ENCODE measurements at places on chromosomes 12 and 14.

GRCh38 chr12:46959502-46959901 lies 119.9 kb upstream of the PCED1B start:
- no peaks in the 10 kb centered on the region for H3K27me3 ChIP-seq
- H3K27ac ChIP-seq, result no peak overlapping the region
- no peak for DNase-seq
- no peaks in the 10 kb centered on the region for H3K36me3 ChIP-seq
- H3K4me1 ChIP-seq, result peaks cover 4% of the 10 kb centered on the region
- H3K4me3 ChIP-seq, result no peak overlapping the region

GRCh38 chr12:77667101-77667500 lies 163.6 kb upstream of the NAV3 start:
- H3K27ac ChIP-seq, result no peak overlapping the region
- no peaks in the 10 kb centered on the region for H3K36me3 ChIP-seq
- H3K4me1 ChIP-seq, result no peaks in the 10 kb centered on the region
- DNase-seq, result no peak

GRCh38 chr12:19841451-19841850 lies 402.2 kb downstream of the AEBP2 start:
- H3K27ac ChIP-seq, result no peak overlapping the region
- no peak for DNase-seq
- H3K4me3 ChIP-seq, result no peak overlapping the region
- no peaks in the 10 kb centered on the region for H3K27me3 ChIP-seq
- no peaks in the 10 kb centered on the region for H3K36me3 ChIP-seq
- H3K4me1 ChIP-seq, result peaks cover 11% of the 10 kb centered on the region

- no peaks in the 10 kb centered on the region for H3K27me3 ChIP-seq
- DNase-seq, result no peak
- H3K36me3 ChIP-seq, result no peaks in the 10 kb centered on the region
Measured at GRCh38 chr12:14264316-14264715, 101.2 kb upstream of the ATF7IP start.

- H3K4me1 ChIP-seq, result no peaks in the 10 kb centered on the region
- DNase-seq, result no peak
- no peak overlapping the region for H3K27ac ChIP-seq
- no peak overlapping the region for H3K4me3 ChIP-seq
- no peaks in the 10 kb centered on the region for H3K27me3 ChIP-seq
Measured at GRCh38 chr12:2311020-2311778, 258.4 kb downstream of the CACNA1C start.

DNA sequence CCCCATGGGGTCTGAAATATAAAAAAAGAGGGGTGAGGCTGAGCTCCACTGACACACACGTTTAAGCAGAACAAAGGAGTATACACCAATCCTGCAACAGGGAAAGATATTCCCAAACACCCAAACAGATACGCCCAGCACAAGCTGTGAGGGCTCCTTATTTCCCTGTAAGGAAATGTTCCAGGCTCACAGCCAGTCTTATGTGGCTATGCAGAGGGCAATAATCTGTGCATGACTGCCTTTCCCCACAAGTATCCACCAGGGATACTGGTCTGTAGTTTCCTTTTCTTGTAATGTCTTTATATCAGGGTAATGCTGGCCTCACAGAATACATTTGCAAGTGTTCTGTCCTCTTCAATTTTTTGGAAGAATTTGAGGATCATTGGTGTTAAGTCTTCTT lies 141.7 kb upstream of the DAAM1 start:
- H3K27ac ChIP-seq, result no peak overlapping the region
- H3K27me3 ChIP-seq, result no peaks in the 10 kb centered on the region
- no peaks in the 10 kb centered on the region for H3K4me1 ChIP-seq
- DNase-seq, result no peak
- H3K4me3 ChIP-seq, result no peak overlapping the region

GRCh38 chr14:65560340-65561027 lies 148.0 kb downstream of the FUT8 start:
- H3K4me1 ChIP-seq, result no peaks in the 10 kb centered on the region
- no peak overlapping the region for H3K27ac ChIP-seq
- no peak overlapping the region for H3K4me3 ChIP-seq

GRCh38 chr12:104694711-104695110 lies 238.0 kb downstream of the CHST11 start:
- no peaks in the 10 kb centered on the region for H3K36me3 ChIP-seq
- no peak overlapping the region for H3K4me3 ChIP-seq
- H3K4me1 ChIP-seq, result no peaks in the 10 kb centered on the region
- DNase-seq, result no peak
- H3K27ac ChIP-seq, result no peak overlapping the region

- H3K36me3 ChIP-seq, result no peaks in the 10 kb centered on the region
- DNase-seq, result no peak
- no peak overlapping the region for H3K4me3 ChIP-seq
- peaks cover 1% of the 10 kb centered on the region for H3K27me3 ChIP-seq
Measured at GRCh38 chr14:105933238-105933637, 406.9 kb downstream of the TMEM121 start.

GRCh38 chr14:35352274-35353233 lies 52.0 kb downstream of the NFKBIA start:
- H3K4me1 ChIP-seq, result peaks cover 2% of the 10 kb centered on the region
- no peaks in the 10 kb centered on the region for H3K27me3 ChIP-seq
- no peak overlapping the region for H3K4me3 ChIP-seq
- H3K27ac ChIP-seq, result no peak overlapping the region
- no peak for DNase-seq

DNA sequence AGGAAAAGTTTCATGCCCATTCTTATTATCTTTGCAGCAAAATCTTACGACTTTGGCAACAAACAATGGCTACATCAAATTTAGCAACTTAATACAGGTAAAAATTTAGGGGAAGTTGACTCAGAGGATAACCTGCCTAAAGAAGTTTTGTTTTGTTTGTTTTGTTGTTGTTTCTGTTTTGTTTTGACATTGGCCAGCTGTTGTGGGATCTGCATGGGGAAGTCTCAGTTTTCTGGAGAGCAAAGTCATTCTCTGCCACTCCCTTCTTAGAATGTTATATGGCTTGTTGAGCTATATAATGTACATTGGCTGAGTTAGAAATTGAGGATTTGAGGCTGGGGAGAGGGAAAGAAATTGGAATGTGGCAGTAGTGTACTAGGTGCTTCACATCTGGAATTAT lies 109.5 kb downstream of the NT5DC3 start:
- H3K27me3 ChIP-seq, result no peaks in the 10 kb centered on the region
- no peak overlapping the region for H3K27ac ChIP-seq
- no peaks in the 10 kb centered on the region for H3K4me1 ChIP-seq
- DNase-seq, result no peak
- H3K36me3 ChIP-seq, result no peaks in the 10 kb centered on the region
- no peak overlapping the region for H3K4me3 ChIP-seq

GRCh38 chr12:25690996-25691864 lies 138.1 kb upstream of the LMNTD1 start:
- no peak overlapping the region for H3K4me3 ChIP-seq
- H3K36me3 ChIP-seq, result no peaks in the 10 kb centered on the region
- no peak for DNase-seq
- H3K4me1 ChIP-seq, result no peaks in the 10 kb centered on the region
- H3K27ac ChIP-seq, result no peak overlapping the region
- no peaks in the 10 kb centered on the region for H3K27me3 ChIP-seq

DNA sequence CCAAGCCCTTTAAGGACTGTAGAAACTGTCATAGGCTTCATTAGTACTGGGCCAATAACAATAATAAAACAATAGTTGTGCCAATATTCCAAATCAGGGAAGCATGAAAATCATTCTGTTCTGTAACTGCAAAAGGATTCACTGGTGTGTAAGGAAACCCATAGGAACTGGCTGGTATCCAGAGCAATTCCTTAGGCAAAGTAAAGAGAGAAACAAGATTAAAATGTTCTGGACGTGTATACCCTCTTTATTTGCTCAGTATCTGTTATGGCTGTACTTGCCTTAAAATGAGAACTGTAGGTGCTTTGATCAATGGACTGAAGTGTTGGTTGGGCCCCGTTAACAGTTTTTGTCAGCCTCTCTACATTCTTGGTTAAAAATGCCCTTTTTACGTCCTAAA lies 72.4 kb upstream of the STAC3 start:
- H3K4me3 ChIP-seq, result no peak overlapping the region
- H3K36me3 ChIP-seq, result no peaks in the 10 kb centered on the region
- no peaks in the 10 kb centered on the region for H3K27me3 ChIP-seq
- no peak overlapping the region for H3K27ac ChIP-seq
- no peak for DNase-seq

DNA sequence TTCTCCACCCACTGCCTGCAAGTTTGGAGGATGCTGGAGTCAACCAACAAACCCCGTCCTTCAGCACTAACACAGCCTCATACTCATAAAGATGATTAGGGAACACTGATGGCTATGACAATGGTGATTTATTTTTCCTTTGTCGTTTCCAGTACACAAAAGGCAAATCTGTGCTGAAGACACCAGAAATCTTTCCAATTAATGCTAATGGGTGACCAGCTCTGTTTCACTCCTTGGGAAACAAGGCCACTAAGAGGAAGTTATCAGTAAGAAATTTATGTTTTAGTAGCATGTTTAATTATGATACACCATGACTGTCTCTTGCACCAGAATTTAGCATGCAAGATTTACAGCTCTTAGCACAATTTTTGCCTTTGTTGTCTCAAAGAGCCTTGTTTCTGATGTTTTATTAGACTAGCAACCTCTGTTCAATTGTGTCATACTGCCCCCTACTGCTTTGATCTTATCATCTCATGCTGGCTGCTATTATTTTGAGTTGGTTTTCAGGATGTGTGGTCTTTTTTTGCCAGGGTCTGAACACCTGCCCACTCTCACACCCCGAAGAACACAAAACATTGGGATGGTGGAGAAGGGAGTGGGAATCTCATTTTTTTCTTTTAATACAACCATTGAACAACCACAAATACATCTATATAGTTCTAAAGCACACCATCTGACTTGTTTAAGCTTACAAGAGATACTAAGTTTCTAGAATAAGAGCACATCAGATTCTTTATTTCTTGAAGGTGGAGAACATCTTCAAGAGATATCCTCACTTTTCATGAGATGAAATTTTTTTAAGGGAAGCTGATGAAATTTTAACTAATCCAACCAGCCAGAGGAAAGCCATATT lies 160.9 kb downstream of the SPTSSA start:
- no peaks in the 10 kb centered on the region for H3K27me3 ChIP-seq
- DNase-seq, result no peak
- H3K27ac ChIP-seq, result no peak overlapping the region
- H3K36me3 ChIP-seq, result no peaks in the 10 kb centered on the region

- H3K36me3 ChIP-seq, result no peaks in the 10 kb centered on the region
- no peak for DNase-seq
- H3K4me3 ChIP-seq, result no peak overlapping the region
- no peaks in the 10 kb centered on the region for H3K27me3 ChIP-seq
Measured at GRCh38 chr12:47378907-47379306, 299.1 kb upstream of the AMIGO2 start.

DNA sequence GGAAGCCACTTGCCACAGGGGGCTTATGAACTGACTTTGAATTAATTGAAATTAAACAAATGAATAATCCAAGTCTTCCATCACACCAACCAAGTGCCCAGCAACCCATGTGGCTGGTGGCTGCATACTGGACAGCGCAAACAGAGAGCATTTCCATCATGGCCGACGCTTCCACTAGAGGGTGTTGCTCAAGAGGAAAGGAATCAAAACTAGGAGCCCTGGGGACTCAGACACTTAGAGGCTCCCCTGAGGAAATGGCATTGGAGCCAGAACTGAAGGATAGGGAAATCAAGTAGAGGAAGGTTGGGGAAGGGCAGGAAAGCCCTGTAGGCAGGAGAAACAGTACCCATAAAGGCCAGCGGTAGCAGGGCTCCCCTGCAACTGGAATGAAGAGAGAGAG lies 50.6 kb upstream of the NUAK1 start:
- H3K27me3 ChIP-seq, result no peaks in the 10 kb centered on the region
- no peaks in the 10 kb centered on the region for H3K4me1 ChIP-seq
- DNase-seq, result no peak
- H3K27ac ChIP-seq, result no peak overlapping the region

DNA sequence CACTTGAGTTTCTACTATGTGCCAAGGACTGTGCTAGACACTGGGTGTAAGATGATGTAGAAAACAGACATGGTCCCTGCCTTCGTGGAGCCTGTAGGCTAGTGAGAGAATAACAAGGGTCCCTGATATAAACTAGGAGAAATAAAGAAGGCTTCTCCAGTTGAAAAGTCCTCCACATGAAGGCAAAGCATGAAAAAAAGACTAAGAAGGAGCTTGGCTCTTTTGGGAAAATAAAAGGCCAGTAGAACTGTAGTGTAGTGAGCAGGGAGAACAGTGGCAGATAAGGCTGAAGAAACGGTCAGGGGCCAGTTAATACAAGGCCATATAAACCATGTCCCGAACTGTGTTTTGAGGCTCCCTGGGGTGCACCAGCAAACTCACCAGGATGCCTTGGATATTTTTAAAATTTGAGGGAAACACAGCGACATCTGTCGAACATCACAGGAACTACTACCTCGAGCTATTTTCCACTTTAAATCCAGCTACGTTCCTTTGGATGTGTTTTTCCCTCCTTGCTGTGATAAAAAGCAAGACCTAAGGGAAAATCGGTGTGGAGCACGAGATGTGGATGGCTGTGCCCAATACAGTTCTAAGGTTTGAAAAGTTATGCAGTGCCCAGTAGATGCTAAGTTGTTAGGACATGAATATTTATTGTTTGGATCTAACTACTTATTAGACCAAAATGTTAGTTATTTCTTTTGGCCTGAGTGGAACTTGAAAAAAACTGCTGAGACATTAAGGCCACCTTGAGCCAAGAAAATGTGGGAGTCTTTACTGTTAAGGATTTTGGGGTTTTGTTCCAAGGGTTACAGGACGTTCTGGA lies 8.5 kb upstream of the CFL2 start:
- H3K4me3 ChIP-seq, result no peak overlapping the region
- no peaks in the 10 kb centered on the region for H3K4me1 ChIP-seq
- H3K27ac ChIP-seq, result no peak overlapping the region

- H3K36me3 ChIP-seq, result no peaks in the 10 kb centered on the region
- no peak overlapping the region for H3K4me3 ChIP-seq
- H3K4me1 ChIP-seq, result peaks cover 14% of the 10 kb centered on the region
- DNase-seq, result no peak
- no peak overlapping the region for H3K27ac ChIP-seq
- no peaks in the 10 kb centered on the region for H3K27me3 ChIP-seq
Measured at GRCh38 chr14:51682411-51682810, 30.7 kb downstream of the FRMD6 start.

- H3K4me3 ChIP-seq, result no peak overlapping the region
- no peaks in the 10 kb centered on the region for H3K27me3 ChIP-seq
- H3K36me3 ChIP-seq, result no peaks in the 10 kb centered on the region
- H3K4me1 ChIP-seq, result peaks cover 2% of the 10 kb centered on the region
Measured at GRCh38 chr12:28015165-28015564, 42.6 kb upstream of the PTHLH start.

- no peak overlapping the region for H3K4me3 ChIP-seq
- no peaks in the 10 kb centered on the region for H3K4me1 ChIP-seq
- H3K27me3 ChIP-seq, result no peaks in the 10 kb centered on the region
- no peaks in the 10 kb centered on the region for H3K36me3 ChIP-seq
- no peak overlapping the region for H3K27ac ChIP-seq
Measured at GRCh38 chr14:105015905-105016304, 5.0 kb downstream of the CDCA4 start.

DNA sequence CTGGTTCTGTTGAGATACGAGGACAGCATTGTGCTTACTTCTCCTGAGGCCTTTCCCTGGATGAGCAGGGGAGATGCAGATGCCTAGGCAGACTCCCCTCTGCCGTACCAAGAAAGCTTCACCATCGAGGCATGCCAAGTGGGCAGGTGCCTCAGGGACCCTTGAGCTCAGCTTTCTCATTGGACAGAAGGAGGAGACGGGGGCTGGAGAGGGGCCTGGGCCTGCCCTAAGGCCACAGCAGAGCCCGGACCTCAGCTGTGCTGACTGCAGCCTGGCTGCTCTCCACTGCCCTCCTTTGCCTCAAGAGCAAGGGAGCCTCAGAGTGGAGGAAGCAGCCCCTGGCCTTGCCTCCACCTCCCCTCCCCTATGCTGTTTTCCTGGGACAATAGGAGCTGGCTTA lies 23.4 kb downstream of the SERPINA1 start:
- H3K4me1 ChIP-seq, result no peaks in the 10 kb centered on the region
- DNase-seq, result no peak
- H3K4me3 ChIP-seq, result no peak overlapping the region
- H3K27me3 ChIP-seq, result no peaks in the 10 kb centered on the region
- no peak overlapping the region for H3K27ac ChIP-seq
- no peaks in the 10 kb centered on the region for H3K36me3 ChIP-seq

Measured in aorta (tissue), 5 donors.